ENCODE measurements at places on chromosomes 1 and 21.

- no peak for DNase-seq
These were observed 26.3 kb upstream of the BCAR3 start for GRCh38 chr1:93707956-93708355.

- DNase-seq: no peak
These were observed 134.9 kb downstream of the VAV3 start for GRCh38 chr1:107830075-107830474.

GRCh38 chr21:31524140-31524539, 135.4 kb upstream of the SOD1 start:
- DNase-seq: no peak

GRCh38 chr1:223056802-223057201, 86.2 kb downstream of the TLR5 start:
- DNase-seq: no peak

GRCh38 chr1:199307496-199308264, 668.8 kb downstream of the PTPRC start:
- no peak for DNase-seq

GRCh38 chr1:25105836-25106235, 126.5 kb downstream of the SYF2 start:
- DNase-seq: no peak

DNA sequence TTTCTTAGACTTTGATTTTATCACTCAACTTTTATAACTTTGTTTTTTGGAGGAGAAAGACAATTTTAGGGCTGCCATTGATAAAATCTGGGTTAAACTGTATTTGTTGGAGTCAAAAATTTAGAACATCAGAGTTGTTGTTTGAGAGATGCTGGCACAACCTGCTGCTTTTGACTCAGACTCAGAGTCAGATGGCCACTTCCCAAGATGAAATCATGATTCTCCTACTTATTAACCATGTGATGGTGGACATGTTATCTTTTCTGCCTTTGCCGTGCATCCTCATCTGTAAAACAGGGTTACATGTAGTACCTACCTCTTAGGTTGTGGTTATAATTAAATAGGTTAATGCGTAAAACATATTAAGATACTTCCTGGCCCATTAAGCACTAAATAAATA, 71.2 kb downstream of the PLA2G4A start:
- no peak for DNase-seq

DNA sequence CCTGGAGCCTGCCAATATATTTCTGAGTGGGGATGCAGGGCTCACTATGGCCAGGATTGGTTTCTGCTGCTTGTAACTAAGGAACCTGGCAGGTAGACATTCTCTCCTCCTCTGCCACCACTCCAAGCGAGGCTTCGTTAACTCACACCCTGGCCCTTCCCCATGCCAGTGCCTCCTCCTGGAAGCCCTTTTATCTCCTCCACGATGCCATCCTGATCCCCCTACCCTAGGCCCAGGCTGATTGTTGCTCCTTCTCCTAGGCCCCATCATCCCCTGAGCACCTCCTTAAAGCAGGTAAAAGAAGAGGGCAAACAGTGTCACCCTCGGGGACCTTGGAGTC, 118.5 kb downstream of the DMRTB1 start:
- DNase-seq: no peak

DNA sequence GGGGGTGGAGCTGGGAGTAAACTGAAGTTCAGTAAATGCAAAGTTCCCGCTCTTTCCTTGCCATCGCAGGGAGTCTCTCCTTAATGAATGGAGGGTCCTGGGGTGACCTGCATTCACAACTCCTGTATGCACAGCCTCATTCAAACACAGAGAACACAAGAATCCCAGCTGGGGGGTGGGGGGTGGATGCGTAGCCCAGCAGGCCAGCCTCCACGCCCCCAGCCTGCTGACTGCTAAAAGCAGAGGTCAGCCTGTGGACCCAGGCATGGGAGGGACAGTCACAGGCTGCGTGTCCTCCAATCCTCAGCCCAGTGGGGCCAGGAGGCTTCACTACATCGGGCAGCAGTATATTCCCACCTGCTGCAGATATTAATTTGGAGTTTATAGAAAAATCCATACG, 263.1 kb downstream of the GRIK3 start:
- DNase-seq: no peak

DNA sequence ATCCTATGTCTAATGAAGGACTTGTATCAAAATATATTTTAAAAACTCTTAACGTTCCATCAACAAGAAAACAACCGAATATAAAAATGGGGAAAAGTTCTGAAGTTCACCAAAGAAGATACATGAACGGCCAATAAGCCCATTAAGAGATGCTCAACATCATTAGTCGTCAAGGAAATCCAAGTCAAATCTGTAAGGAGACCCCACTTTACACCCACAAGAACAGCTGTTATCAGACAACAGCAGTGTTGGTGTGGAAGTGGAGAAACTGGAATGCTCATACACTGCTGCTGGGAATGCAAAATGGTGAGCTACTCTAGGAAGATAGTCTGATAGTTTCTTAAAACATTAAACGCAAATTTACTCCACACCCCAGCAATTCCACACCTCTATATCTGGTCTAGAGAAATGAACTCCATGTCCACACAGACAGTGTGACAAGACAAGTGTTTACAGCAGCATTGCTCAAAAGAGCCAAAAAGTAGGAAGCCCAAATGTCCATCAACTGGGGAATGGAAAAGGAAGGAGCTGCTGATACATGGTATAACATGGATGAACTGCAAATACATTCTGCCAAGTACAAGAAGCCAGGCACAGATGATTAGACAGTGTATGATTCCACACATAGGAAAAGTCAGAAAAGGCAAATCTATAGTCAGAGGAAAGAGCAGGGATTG, 18.5 kb downstream of the UBE2G2 start:
- DNase-seq: no peak

DNA sequence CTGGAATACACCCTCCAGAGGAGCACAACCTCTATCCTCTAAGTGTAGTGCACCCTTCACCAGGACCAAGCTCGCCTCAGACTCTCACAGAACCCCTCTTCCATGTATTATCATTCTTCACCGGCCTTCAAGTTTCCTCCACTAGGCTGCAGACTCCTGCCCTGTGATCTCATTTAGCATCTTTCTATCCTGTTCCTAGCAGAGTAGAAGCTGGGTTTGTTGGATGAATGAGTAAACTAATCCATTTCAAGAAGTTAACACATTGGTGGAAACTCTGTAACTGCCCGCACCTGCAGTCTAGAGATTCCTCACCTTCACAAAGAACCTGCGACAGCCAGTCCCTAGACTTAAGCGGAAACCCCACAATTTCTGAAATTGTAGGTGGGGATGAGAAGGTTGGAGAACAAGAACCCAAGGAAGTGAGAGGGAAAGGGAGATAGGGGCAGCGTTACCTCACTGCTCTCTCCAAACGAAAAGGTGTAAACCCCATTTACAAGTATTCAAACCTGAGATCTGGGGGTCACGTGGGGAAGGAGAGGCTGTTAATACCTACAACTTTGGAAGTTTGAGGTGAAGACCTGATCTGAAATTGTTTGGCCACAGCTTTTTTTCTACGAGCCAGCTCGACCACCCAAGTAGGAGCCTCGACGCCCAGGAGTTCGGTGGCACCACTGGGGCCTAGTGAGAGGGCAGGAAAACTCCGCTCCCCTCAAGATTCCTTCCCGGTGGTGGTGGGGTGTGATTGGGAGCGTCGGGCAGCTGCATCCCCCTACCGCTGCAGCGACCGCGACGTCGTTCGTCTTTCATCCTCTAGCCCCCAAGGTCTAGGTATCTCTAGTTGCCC, 1.2 kb downstream of the PTPN14 start:
- no peak for DNase-seq

- DNase-seq: no peak
These were observed 15.4 kb downstream of the KIF17 start for GRCh38 chr1:20702416-20702815.

DNA sequence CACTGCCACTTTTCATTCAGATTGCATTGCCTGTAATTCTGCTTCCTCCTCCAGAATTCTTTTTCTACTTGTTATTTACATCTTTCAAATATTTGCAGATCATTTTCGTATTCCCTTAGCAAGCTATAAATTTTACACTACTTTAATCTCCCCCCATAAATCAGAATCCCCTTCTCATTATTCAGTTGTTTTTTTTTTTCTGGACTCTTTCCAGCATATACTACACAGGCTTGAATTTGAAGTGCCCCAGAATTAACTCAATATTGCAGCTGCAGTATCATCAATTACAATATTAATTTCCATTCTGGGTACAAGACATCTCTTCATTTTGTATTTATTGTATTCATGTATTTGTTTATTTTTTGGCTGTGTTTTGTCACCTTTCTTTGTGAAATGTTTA, 1494.3 kb downstream of the AMY1C start:
- no peak for DNase-seq

DNA sequence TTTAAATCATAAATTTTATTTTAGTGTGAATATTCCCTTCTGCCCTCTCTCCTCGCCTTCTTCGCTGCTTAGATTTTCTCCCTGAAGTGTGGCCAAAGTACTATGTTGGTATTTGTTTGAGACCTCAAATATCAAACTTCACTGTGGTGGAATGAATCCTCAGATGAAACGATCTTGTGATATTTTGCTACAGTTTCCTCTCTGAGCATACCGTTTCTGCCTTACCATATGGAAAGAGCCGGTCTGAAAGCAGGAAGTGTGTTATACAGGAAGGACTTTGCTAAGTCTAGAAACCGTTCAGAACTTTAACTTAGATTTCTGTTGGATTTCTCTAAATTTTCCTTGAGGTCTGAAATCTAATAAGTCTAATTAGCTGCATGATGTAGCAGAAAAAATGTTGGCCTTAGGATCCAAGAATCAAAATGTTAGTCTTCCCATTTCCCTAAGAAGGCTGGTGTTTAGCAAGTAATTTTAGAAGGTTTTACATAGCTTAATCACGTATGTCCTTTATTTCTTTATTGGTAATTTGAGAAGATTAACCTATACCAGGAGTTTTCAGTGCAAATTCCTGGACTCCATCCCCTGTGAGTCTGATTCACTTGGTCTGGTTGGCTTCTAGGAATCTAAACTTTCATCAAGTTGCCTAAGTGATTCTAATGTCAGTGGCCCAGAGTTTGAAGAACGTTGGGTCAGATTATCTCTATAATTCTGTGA, 30.7 kb downstream of the SDCCAG8 start:
- no peak for DNase-seq

DNA sequence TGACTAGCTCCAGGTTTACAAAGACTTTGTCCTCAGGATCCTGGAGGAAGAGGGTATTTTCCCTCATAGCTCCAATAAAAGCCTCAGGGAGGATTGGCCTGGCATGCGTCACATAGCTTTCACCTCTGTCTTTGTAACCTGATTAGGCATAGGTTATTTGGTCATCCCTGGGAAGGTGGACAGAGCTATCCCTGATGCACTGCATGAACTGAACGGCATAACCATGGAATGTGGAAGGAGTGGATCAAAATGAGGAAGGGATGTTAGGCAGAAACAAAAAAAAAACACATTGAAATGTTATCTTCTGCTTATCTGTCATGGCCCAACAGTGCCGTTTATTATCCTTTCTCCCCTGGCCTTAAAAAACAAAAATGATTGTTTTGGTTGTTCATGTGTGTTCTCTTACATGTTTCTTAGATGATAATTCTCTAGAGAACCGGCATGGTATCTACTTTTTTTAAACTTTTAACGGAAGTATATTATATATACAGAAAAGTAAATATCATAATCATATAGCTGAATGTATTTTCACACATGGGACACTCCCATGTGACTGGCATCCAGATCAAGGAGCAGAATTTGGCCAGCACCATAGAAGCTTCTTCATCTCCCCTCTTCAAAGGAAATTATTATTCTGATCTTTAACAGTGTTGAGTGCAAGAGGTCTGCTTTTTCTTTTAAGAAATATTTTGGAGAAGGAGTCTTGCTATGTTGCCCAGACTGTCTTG, 85.3 kb downstream of the RPS6KC1 start:
- DNase-seq: no peak

DNA sequence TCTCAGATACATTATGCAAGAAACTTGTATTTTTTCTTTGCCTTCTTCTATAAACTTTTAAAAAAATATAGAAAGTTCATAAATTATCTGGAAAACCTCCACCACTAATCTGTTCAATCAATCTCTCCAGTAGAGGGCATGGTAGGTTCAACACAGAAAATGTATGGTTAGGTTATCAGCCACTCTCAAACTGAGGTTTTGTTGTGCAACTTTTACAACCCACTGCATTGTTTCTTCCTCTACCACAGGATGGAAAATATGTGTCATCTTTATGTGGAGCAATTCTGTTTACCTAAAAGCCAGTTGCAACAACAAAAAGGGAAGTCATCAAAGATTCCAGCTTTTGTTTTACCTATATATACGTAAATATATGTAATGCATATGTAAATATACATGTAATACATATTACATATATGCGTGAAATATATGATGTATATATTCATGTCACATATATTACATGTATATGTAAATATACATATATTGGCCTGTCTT, 3.0 kb upstream of the RGS2 start:
- DNase-seq: no peak

- DNase-seq: no peak
These were observed 20.6 kb downstream of the LUZP1 start for GRCh38 chr1:23148084-23148483.

GRCh38 chr21:36350282-36350910, 30.4 kb downstream of the MORC3 start:
- no peak for DNase-seq

DNA sequence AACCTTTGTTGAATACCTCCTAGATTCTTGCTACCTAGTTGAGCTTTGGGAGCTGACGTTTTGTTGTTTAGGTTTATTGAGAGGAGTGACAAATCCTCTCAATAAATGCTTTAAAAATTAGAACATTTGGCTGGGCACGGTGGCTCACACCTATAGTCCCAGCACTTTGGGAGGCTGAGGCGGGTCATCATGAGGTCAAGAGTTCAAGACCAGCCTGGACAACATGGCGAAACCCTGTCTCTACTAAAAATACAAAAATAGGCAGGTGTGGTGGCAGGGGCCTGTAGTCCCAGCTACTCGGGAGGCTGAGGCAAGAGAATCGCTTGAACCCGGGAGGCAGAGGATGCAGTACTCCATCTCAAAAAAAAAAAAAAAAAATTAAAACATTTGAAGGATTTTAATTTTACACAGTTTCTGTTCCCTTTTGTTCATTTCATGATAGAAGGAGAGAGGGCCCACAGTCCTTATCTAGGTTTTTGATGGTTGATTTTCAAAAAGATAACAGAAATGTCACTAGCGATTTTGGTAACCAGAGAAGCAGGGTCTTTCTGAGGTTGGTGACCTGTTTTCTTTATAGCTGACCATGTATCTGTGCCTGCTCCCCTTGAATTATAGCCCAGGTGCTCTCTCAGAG, 44.2 kb upstream of the PIGV start:
- no peak for DNase-seq

DNA sequence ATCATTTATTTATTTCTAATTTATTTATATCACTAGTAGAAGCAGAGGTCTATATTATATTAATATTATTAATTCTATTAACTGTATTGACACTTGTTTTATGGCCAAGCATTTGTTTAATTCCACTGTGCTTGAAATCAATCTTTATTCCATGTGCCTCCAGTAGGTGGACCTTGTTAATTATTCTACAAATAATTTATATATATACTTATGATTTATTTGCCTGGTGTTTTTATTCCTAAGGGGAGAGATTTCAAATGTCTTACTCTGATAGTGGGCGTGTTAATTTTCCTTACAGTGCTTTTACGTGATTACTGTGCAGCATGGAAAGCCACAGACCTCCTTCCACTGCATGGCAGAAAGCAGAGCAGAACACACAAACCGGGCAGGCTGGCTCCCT, 17.5 kb upstream of the OR6N2 start:
- no peak for DNase-seq

All from stimulated activated CD4-positive, alpha-beta T cell treated with anti-CD3 and anti-CD28 coated beads, Interleukin-1b, Interleukin-23, amount 100 ng/mL, for 1 hour (primary cell).